ENCODE measurements at places on chromosomes 3 and 15.

GRCh38 chr3:185796431-185797107 is 28.3 kb downstream of the IGF2BP2 start:
- no peak for DNase-seq

DNA sequence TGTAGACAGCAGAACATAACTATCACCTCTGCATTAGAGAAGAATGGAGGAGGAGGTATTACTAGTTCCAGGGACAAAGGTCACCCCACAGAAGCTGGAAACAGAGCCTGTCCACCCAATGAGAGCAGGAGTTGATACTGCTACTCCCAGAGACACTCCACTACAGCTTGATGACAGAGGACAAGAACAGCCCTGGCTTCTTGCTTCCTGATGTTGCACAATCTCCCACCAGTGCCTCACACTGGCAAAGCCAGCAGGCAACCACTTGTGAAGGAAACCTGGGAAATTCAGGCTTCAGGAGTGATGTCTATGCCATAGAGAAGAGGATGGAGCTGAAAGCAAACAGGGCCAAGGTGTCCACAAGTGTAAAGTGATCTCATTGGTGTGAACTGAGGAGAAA is 78.0 kb upstream of the POU1F1 start:
- DNase-seq = peak; percentile 6

DNA sequence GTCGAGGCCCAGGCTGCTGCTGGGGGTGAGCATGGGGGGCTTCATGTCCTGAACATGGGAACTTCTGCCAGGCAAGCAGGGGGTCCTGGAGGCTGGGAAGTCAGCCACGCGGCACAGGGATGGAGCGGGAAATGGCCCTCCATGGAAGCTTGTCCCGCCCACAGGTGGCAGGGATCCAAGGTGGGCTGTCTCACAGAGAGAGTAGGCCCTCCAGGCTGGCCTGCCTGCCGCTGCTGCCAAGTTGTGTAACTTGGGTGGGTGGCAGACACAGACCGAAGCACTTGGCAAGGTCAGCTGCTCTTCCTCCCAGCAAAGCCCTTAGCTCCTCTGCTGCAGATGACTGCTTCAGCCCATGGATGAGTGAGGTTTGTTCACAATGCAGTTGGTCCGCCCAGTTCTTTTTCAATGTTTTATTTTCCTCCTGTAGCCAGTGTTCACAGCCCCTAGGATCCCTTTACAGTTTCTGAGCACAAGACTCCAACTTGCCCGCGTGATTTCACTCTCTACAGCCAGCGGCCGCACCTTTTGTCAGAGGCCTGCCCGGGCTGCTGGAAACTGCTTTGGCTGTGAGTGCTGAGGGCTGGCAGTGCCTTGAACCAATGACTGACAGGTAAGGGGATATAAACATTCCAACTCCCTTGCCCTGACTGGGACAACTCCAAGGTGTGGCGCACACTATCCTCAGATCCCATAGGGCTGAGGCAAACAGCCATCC is 26.7 kb downstream of the HCN4 start:
- no peak for DNase-seq

- no peak for DNase-seq
These were observed 185.1 kb downstream of the EFHB start for GRCh38 chr3:19748782-19749447.

GRCh38 chr3:77254967-77255831 is 215.3 kb downstream of the ROBO2 start:
- DNase-seq = peak; percentile 66

DNA sequence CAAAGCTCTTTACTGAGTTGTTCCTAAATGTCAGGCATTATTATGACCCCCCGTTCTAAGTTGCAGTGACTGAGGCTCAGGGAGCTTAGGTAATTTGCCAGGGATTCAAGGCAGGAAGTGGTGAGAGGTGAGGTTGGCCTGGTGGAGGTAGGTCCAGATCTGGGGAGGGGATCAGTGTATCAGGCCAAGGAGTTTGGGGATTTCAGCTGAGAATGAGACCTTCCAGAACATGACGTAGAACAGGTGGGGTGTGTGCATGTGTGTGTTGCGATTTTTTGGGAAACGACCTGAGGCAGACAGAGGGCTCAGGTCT is 41.1 kb upstream of the MRPS22 start:
- no peak for DNase-seq

DNA sequence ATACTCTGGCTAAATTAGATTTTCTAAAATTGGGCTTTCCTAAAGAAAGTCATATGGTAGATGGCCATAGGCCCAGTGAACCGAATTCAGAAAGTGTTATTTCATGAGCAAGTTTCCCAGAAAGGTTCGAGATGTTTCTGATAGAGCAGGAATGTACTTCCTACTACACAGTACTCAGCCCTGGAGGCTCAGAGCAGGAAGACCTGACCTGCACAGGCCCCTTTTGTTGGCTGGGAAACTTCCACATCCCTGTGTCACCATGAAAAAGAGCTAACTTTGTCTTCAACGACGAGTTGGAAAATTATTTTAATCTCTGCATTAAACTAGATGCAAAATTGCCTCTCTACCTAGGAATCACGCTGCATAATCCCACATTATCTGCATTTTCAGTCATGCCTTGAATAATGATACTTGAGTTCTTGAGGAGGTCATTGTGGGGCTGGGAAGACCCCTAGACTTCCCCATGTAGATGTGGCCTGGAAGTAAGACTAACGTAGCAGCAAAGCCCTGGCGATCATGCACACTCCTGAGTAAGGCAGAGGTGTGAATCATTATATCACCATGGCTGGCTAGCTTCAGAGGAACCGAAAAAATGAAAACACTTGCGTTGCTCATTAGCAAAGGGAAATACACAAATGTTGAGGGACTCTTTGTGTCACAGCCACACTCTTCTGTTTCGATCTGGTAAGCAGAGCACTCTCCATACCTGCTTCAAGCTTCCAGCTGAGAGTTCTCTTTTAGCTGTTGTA is 47.1 kb downstream of the CMTM7 start:
- no peak for DNase-seq

DNA sequence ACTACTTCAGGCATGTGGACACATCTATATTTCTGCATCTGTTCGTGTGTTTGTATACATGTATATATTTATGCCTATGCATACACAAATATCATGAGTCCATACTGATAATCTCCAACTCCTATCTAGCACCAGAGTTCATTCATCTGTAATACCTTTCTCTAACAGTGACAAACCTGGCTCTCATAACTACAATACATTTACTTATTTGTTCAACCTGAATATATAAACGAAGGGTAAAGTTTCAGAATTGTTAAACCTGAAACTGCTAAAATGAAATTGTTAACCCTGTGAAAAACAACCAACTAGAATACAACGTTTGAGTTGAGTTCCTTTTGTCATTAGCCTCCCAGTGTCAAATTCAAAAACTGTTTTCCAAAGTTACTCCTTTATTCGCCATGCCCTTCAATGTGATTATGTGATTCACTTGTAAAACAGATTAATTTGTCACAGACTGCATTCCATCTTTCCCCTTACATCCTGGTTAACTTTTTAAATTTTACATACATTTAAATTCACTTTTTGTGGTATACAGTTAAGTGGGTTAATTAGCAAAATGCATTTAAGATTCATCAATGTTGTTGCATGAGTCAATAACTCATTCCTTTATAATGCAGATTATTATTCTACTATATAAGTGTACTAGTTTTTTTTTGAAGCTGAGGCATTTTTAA is 58.5 kb downstream of the PIK3R4 start:
- DNase-seq = no peak

GRCh38 chr3:180036092-180036670 is 556 bp downstream of the PEX5L start:
- DNase-seq = no peak
